ENCODE measurements at places on chromosomes 5 and 9. TPM values are rescaled to one million over a fixed set of nuclear protein-coding genes. Genes with fewer than 3 reads are reported as not detected.

CAVIN4 gene
- 0.39 TPM for total RNA-seq

FAXDC2 gene
- total RNA-seq, result 0.17 TPM

TMEM215 gene
- total RNA-seq, result not detected

BSPRY gene
- total RNA-seq, result not detected

LURAP1L gene
- 11.6 TPM for total RNA-seq

BTF3 gene
- total RNA-seq, result 1,023 TPM

SLC1A1 gene
- 1.7 TPM for total RNA-seq

CNTNAP3 gene
- 9.6 TPM for total RNA-seq

RNF145 gene
- 144 TPM for total RNA-seq

HDHD3 gene
- 21.0 TPM for total RNA-seq

SV2C gene
- not detected for total RNA-seq

SEMA5A gene
- not detected for total RNA-seq

FAM153A gene
- not detected for total RNA-seq

C9 gene
- not detected for total RNA-seq

TNFSF15 gene
- total RNA-seq, result 0.41 TPM

IL31RA gene
- 2.0 TPM for total RNA-seq

CDO1 gene
- 0.09 TPM for total RNA-seq

SMAD5 gene
- 19.2 TPM for total RNA-seq

SIT1 gene
- not detected for total RNA-seq

CNTFR gene
- total RNA-seq, result 0.08 TPM

CCNJL gene
- 12.9 TPM for total RNA-seq

FBN2 gene
- 16.2 TPM for total RNA-seq

DPYSL3 gene
- 17.0 TPM for total RNA-seq

KIF4B gene
- total RNA-seq, result not detected

TSLP gene
- not detected for total RNA-seq

GLE1 gene
- total RNA-seq, result 32.2 TPM

NUTM2G gene
- not detected for total RNA-seq

LRRC19 gene
- total RNA-seq, result not detected

SHB gene
- 58.0 TPM for total RNA-seq

FAM163B gene
- not detected for total RNA-seq

UBAC1 gene
- 27.2 TPM for total RNA-seq

VPS13A gene
- 10.1 TPM for total RNA-seq

OR13C4 gene
- not detected for total RNA-seq

TMEM174 gene
- total RNA-seq, result not detected

PKD2L2 gene
- total RNA-seq, result 0.03 TPM

RAB3C gene
- total RNA-seq, result not detected

RAD50 gene
- total RNA-seq, result 27.6 TPM

ADGRV1 gene
- 0.75 TPM for total RNA-seq

AGXT2 gene
- total RNA-seq, result not detected

SLC23A1 gene
- 1.5 TPM for total RNA-seq

PCDHB7 gene
- not detected for total RNA-seq

LHX3 gene
- 0.12 TPM for total RNA-seq

CD14 gene
- total RNA-seq, result 5.6 TPM

RGMB gene
- 8.1 TPM for total RNA-seq

CCL19 gene
- not detected for total RNA-seq

ANGPTL2 gene
- not detected for total RNA-seq

MATR3 gene
- 180 TPM for total RNA-seq

C7 gene
- not detected for total RNA-seq

SPATA31C1 gene
- total RNA-seq, result not detected

DOCK2 gene
- 2.1 TPM for total RNA-seq

DAB2 gene
- total RNA-seq, result 10.6 TPM

SLCO6A1 gene
- not detected for total RNA-seq

BAAT gene
- total RNA-seq, result 0.58 TPM

PRUNE2 gene
- total RNA-seq, result not detected

NPDC1 gene
- 78.6 TPM for total RNA-seq

ANKRD20A1 gene
- total RNA-seq, result 0.28 TPM

MLLT3 gene
- 12.4 TPM for total RNA-seq

All from A549 treated with CpdA at 1 μM for 4 hours (cell line).